IPS-NIHi11 (cell line): ENCODE measurements at places on chromosomes 13 and 19.

DNA sequence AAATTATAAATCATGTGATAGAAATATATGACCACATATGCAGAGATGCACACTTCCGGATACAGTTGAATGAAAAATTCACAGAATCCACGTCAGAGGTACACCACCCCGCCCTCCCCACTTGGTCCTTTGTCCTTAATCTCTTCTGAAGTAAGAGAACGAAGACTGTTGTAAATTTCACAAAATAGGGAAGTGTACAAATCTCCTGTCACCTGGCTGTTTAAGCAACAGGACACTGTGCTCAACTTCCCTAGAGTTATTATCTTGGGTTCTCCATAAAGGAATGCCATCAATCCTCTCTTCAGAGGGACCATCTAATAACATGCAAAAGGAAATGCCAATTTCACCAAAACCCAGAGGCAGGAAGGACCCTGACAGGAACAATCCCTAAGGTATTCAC is 10.5 kb upstream of the CEACAM6 start:
- DNase-seq: no peak

GRCh38 chr13:58573743-58574142 is 942.2 kb downstream of the PCDH17 start:
- DNase-seq: no peak

GRCh38 chr19:50418176-50419021 is at the start of gene SPIB:
Gene SPIB (plus strand): TSS chr19:50418938. CDS start chr19:50418963, 25 bp downstream.
- DNase-seq: no peak

DNA sequence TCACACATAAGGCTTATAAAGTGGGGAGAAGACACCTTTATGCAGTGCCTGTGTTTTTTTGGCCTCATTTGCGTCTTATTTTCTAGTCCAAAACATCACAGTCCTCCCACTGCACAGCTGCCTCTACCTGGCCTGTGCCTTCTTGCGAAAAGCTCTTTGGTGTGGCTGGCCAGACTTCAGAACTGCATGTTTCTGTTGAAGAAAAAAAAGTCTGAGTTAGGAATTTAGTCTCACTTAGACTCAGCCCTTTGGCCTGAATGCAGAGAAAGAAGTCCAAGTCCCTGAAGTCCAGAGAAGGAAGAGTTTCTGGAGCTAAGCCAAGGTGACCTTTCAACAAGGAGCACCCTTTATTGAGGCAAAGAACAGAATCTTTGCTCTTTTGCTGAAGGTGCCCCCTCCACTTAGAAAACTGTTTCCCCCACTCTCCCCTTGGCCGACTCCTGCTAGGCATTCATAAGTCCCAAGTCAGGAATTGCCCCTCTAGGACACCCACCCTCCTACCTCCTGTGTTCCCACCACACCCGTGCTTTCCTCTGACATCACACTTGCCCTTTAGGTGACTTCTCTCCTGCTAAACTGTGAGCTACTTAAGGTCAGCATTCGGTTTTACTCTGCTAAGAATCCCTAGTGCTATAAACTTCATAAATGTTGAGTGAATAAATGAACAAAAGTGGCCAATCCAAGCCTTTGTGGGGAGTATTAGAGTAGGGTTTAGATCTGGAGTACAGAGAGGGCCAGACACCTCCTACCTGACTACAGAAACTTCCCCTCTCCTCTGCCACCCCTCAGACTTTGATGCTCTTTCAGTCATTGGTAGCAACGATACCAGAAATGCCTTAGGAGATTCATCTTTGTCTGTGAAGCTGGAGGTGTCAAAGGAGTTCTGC is 226.8 kb downstream of the LACC1 start:
- DNase-seq: no peak

DNA sequence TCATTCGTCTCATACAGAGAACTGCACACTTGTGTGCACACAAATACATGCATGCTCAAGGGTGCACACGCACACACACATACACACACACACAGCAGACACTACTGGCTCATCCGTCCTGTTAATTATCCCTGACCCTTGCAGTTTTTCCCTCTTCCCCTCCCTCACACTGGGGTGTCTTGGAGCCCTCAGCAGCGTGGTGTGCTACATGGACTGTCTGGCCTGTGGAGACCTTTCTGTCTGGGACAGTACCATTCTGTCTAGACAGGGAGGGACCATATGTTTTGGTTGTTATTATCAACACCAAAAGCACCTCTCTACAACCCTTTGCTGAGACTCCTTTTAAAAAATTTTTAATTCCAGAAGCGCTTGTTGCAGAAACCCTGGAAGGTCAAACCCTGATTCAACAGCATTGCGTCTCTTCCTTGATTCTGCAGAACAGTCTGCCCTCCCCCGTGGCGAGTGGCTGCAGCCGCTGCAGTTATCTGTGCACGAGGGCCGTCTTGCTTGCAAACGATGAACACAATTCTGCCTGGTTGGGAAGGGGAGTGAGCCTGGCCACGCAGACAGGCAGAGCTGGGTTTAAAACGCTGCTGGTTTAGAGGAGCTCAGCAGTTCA is 374.0 kb downstream of the IRS2 start:
- peak; percentile 47 for DNase-seq

DNA sequence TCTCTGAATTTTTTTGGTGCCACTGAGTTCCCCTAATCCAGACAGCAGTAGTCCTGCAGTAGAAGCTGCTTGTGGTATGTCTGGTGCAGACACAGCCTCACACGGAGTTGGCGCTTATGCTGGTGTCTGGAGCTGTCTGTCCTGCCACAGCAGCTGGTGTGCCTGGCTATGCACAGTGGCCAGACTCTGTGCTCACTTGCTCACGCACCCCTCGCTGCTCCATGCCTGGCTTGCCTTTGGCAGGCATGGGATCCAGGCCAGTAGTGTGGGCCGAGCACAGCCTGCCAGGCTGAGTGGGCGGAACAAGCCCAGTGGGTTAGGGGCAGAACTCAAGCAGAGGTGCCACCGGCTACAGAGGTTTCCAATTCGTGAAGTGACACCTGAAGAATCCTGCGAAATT is 845.9 kb upstream of the PCDH9 start:
- no peak for DNase-seq

- peak; percentile 14 for DNase-seq
These were observed 87.0 kb downstream of the SLAIN1 start for GRCh38 chr13:77784515-77784914.

- peak; percentile 26 for DNase-seq
These were observed 125.7 kb upstream of the NBEA start for GRCh38 chr13:34816245-34816884.

- DNase-seq: no peak
These were observed 50.3 kb downstream of the CCDC70 start for GRCh38 chr13:51912091-51912490.

- no peak for DNase-seq
These were observed 3.5 kb downstream of the NCCRP1 start for GRCh38 chr19:39200066-39200802.
